ENCODE measurements at places on chromosomes 11 and 22.

GRCh38 chr11:83006877-83007330 lies 64.8 kb downstream of the RAB30 start:
- peak; percentile 61 for DNase-seq

DNA sequence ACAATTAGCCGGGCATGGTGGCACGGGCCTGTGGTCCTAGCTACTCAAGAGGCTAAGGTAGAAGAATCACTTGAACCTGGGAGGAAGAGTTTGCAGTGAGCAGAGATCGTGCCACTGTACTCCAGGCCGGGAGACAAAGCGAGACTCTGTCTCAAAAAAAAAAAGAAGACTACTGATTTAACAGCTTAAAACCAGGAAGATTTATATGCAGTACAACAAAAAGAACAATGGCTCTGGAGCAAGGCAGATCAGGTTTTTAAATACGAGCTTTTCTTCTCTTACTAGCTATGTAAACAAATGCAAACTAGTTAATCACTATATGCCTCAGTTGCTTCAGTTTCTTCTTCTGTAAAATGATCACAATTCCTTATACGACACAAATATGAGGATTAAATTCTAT lies 6.9 kb downstream of the FAM168A start:
- DNase-seq, result no peak

DNA sequence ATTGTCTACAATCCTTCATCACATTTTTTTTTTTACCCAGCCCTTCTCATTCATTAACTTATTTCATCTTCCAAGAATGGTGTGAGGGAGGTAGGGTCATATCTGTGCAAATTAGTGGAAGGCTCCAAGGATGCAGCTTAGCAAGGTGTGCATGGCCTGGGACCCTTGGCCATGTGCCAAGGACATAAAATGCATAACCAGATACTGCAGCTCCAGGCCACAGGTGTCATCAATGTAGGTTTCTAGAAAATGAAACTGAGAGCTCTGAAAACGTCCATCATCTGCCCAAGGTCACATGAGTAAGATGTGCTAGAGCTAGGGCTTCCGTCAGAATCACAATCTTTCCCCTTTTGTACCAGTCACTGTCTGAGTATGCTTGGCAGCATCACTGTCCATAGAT lies 29.8 kb downstream of the ANKK1 start:
- peak; percentile 80 for DNase-seq

DNA sequence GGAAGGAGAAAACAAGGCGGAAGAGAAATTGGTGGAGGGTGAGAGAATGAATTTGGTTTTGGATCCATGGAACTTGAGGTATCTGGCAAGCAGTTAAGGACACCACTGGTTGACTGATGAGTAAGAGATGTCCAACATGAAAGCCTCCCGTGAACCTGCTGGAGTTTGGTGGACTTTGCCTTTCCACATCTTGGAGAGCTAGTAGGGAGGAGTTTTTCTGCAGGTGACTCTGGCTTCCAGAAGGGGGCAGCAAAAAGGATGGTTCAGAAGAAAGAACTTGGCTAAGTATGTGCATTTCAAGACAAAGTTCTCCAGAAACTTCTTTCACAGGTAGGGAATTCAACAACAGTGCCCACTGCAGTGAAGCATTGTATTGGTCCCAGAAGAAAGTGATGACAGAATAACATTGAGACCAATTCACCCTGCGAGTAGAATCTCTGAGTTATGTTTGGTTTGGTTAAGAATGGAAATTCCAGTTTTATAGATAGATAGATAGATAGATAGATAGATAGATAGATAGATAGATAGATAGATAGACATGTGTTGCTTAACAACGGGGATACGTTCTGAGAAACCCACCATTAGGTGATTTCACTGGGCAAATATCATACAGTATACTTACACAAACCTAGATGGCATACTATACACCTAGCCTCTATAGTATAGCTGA lies 28.5 kb downstream of the DCDC1 start:
- peak; percentile 9 for DNase-seq

DNA sequence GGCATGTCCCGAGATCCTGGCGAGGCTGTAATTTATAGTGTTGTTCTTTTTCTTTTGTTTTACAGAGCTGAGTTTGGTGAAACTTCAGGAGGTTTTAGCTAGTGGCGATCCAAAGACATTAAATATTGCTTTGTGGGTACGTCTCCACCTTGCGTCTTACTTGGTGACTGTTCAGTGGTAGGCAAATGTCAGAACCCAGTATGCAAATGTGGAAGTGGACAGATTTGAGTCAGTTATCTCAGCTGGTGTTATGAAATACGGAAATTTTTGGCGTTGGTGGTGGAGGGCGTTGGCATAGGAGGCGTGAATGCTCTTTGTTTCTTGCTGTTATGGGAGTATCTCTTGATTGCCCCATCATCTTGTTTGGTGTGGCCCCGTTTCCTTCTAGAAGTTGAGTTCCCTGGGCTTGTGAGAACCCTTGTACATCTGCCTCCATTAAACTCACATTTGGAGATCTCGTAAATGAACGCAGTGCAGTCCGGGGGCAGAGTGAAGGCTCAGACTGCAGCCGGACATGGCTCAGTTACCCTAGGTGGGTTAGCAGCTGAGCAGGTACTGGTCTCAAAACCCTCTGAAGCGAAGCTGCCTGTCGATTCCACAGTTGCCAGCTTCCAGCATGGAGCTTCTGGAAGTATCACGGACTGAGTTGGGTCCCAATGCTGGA lies 39.9 kb downstream of the PTPRJ start:
- DNase-seq, result no peak

DNA sequence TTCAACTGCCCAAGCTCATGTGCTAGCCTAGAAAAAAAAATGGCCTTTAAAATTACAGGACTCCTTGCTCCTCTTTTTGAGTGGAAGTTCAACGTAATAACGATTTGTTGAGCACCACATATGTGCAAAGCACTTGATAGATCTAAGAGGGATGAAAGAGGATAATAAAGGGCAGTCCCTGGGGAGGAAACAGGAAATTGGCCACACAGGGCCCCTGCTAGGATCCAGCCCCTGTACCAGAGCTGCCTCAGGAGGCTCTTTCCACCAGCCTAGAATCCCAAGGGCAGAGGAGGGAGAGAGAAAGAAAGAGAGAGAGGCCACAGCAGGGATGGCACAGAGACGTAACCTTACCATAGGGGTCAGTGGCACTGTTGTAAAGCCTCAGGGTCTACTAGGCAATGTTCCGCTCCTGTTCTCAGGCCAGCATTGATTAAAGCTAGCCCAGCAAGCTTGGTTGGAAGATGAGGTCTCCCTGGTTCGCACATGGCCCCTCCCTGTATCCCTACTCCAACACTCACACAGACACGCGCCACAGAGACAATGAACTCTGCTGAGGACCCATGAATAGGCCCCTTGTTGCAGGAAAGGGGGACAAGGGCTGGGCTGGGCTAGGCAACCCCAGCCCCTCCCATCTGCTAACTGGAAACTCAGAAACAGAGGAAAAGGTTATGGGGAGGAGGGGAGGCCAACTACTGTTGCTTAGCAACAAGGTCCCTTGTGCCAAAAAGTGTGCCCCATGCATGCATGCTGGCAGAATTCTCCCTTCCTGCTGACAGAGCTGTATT lies at the start of gene TMPRSS5:
TMPRSS5 (minus strand) TSS at position 438 of the 785 bp plus-strand sequence; CDS start at position 354, 84 bp downstream.
- DNase-seq, result no peak

DNA sequence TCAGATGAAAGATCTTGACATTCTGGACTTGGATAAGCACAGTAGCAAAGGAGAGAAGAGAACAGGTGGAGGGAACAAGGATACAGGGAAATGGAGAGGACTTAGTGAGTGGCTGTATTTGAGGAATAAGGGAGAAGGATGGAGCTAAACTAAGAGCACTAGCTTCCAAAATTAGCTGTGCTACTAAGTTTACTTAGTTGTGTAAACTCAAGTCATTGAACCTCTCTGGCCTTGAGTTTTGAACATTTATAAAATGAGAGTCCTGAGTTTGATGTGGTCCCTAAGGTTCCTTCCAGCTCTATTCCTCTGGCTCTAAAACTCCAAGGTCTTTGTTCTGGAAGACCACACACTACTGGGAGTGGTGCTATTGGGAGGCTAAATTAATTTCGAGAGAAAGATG lies 100.7 kb downstream of the TRIM44 start:
- DNase-seq, result no peak

DNA sequence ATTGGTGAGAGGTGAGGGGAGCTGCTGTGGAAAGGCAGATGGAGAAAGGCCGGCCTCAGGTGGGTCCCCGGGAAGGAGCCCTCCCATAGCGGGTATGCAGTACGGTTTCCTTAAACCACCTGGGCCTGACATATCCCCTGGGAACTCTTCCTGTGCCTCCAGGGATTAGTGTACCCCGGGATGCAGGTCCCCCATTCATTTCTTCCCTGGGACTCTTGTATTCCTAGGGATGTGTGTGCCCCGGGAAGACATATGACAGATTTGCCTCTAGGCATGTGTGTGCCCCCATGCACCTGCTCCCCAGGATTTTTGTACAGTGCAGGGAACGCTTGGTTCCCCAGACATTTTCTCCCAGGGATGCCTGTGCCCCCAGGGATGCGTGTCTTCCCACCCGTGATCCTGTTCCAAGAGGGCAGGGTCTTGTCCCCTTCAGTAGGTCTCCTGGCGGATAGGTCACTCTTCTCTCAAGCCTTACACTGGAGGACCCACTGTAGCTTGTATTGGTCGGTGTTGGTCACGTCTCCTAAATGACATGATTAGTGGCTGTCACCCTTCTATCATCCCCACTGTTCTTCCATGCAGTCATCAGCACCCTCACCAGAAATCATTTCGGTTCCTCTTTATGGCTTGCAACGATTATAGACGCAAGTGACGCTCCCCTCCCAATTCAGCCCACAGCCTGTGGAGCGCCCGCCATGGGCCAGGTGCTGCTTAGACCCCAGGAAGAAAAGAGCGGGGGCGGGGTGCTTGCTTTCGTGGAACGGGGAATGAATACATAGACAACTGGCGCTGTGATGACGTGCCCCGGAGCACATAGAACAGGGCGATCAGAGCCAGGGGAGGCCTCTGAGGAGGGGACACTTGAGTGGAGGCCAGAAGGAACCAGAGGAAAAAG lies 1.3 kb downstream of the PARVB start:
- peak; percentile 94 for DNase-seq

DNA sequence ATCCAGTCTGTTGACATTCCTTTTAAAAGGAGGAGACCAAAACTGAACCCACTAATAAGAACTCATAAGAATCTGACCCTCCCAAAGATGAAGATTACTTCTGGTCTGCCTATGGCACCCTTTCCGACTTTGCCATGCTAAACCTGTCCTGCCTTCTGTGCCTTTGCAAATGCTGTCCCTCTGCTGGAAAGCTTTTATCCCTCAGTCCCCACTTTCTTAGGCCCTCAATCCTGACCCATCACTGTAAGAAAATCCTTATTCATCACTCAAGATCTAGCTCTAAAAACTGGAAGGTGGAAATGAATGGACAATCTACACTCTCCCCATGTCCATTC lies 10.4 kb downstream of the MPZL3 start:
- DNase-seq, result no peak

- no peak for DNase-seq
Observed at GRCh38 chr11:69974528-69974927, 103.6 kb upstream of the ANO1 start.

GRCh38 chr22:23750714-23751440 lies at the start of gene ZNF70:
Gene ZNF70, minus strand, starts transcription at chr22:23751112. Its CDS starts 5,972 bp downstream, at chr22:23745140.
- peak; percentile 94 for DNase-seq

GRCh38 chr11:62423012-62423411 lies 4.2 kb downstream of the SCGB1A1 start:
- DNase-seq, result no peak

Data from RPMI8226 (cell line).